Cardiac fibroblast (primary cell): ENCODE measurements at places on chromosomes 4 and X.
A peak's percentile ranks its signal among the peaks of the same experiment; 100 is the strongest.

DNA sequence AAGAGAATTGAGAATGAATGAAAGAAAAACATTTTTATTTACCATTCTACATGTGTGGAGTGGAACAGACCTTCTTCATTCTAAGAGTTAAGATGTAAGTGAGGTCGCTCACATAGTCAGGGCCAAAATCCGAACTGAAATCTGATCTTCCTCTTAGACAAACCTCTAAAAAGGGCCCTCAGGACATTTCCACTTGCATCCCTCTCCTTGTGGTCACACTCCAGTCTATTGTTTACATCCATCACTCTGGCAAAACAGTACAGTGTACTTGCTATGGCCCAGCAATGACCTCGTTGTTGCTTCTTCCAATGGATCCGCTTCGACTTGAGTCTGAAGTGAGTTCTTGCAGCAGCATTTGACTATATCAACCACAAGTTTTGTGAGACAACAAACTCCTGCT lies 54.2 kb downstream of the MOSPD2 start:
- DNase-seq: no peak

- DNase-seq: no peak
These were observed 244.8 kb upstream of the NEIL3 start for GRCh38 chr4:177064729-177065394.

GRCh38 chr4:159107203-159107925 lies 4.5 kb downstream of the RAPGEF2 start:
- peak; percentile 36 for DNase-seq

DNA sequence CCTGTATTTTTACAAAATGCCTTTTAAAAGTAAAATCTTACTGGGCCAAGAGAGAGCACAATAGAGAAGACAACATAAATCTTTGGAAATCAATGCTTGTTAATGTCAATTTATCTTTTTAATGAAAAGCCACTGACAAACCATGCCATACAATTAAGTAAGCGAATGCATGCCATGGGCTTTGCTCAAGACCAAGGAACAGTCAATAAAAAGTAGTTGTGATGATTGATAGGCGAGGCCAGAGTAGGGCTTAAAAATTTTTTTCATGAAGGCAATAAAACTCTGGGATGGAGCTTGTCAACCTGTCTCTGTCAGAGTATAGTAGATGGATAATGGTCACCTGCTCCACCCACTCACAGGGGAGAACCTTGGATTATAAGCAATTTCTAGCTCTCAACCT lies 17.5 kb upstream of the GPM6B start:
- DNase-seq: no peak

GRCh38 chr4:23770011-23770410 lies 119.8 kb downstream of the PPARGC1A start:
- no peak for DNase-seq

DNA sequence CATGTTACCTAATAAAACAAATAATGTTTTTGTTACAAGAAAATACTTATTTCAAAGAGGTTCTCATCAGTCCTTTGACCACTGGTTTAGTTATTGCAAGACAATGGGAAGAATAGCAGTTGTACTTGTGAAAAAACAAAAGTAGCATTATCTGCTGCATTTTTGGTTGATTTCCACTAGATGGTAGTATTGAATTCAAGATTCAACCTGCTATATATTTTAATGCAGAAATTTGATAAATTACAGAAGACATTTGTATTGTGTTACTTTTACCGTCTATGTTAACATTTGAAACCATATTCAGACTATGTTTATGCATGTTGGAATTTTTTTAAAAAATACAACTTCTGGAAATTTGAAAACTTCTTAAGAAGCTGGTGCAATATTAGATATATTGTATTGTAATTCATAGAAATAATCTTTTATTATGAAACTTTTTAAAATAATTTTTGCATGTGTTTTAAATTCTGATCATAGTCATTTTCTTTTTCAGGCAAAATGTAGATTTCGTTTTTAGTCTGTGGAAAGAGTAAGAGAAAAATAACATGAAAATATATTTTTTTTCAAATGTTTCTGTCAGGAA lies 56.4 kb downstream of the SPCS3 start:
- DNase-seq: peak; percentile 54

DNA sequence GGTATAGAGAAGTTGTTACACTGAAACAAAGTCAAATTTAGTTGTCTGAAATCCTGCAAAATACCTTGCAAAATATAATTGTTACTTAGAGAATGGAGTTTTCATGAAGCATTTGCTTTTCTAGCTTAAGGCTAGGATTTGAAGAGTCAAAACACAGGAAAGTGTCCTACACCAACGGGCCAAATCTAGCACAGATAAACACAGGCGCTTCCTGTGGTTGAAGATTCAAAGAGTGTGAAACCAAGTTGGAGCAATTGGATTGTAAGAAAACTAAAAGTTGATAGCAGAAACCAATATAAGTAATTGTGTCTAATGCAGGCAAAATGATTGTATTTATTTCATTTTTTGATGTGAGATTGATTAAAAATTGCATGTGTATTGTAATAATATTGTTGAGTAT lies 2002.5 kb upstream of the TENM3 start:
- DNase-seq: no peak
